GM03348 (cell line): ENCODE measurements at places on chromosomes 5 and 9.

DNA sequence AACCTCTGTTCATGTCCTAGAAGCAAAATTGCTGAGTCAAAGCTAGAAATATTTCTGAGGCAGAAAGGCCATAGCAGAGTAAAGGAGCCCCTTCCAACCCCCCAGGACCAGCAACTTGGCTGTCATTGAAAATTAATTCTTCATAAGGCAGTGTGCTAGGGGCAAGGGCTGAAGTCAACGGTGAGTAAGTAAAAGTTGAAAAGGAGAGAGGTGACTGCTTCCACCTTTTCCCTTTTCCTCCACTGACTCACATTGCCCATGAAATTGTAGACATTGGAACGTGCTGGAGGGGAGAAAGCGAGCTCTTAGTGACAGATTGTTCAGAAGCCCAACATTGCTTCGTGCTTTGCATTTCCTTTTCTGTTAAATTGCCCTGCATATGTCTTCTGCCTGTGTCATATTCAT lies 19.1 kb downstream of the GLRA1 start:
- no peak for DNase-seq

GRCh38 chr9:93297659-93298497 lies 113.9 kb downstream of the WNK2 start:
- DNase-seq, result peak; percentile 6

DNA sequence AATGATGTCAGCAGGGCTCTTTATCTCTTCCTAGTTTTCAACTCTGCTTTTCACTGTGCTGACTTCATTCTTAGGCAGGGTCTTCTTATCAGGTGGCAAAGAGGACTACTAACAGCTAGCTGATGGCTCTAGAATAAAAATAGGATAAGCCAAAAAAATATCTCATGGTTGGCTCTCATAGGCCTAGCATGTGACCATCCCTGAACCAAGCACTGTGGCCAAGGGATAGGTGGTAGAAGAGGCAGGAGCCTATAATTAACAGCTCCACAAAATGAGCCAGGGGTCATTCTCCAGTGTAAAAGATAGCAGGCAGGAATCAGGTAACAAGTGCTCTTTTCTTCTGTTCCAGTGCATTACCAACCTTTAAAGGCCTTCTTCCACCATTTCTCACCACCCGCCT lies 21.1 kb downstream of the ANKDD1B start:
- DNase-seq, result no peak

GRCh38 chr9:121369595-121370265 lies at the start of gene STOM:
STOM (minus strand) TSS chr9:121370250; CDS start chr9:121370187, 63 bp downstream.
- DNase-seq, result peak; percentile 83

GRCh38 chr9:111400564-111400898 lies 70.5 kb upstream of the OR2K2 start:
- no peak for DNase-seq

DNA sequence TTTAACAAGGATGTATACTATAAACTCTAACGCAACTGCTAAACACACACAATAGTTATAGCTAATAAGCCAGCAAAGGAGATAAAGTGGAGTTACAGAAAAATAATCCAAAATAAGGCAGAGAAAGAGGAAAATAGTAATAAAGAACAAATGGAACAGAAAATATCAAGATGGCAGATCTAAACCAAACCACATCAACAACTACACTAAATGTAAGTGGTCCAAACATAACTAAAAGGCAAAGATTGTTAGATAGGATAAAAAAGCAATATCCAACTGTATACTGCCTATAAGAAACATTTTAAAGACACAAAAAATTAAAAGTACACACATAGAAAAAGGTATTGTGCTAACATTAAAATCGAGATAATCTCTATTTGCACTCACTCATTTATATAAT lies 5.6 kb upstream of the COL23A1 start:
- DNase-seq, result no peak

DNA sequence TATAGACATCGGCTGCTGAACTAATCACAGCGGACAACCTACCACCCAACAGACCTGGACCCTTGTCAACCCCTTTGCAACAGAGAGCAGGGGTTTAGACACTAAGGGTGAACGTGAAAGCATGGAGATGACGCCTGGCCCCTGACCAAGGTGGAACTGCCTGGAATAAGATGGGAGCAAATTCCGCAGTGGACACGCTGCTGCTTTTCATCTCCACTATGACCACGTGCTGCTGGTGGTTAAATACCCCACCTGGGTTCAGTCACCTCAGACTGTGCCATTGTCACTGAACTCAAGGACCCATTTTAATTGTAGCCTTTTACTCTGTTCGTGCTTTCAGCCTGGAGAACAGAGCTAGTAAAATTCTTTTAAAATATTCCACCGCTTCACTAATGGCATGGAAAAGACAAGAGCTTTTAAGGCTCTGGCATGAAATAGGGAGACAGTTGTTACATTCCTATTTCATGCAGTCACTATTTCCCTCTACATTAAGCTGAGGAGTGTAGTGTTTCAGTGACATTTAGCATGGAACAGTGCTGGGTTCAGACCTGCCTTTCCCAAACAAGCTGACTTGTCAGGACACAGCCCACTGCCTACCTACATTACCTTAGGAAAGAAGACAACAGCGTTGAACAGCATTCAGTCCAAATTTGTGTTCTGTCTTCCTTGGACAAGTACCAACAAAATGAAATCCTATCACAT lies 96.8 kb downstream of the ANKRD18B start:
- peak; percentile 78 for DNase-seq

DNA sequence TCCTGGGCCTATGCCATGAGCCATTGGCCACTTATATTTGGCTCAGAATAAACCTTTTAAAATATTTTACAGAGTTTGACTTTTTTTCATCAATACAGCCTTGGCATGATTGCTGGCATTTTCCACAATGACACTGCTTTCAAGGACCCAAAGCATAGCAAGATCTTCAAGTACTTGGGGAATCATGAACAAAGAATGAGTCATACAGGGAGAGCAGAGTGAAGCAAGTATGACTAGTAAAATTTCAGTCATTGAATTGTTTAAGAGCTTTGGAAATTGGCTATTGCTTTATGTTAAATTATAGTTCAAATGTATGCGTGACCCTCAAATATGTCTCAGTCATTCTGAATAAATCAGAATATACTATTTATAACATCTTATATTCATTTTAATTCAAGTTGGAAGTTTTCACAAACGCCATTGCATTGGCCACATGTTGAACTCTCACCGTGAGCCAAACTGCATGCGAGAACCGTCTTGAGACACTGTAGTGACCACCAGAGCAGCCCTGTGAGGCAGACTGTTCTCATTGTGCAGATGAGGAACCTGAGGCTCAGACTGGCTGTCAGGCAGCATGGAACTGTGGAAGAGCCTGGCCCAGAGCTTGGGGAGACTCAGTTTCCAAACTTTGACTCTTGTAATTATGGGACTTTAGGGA lies 52.9 kb downstream of the GDNF start:
- DNase-seq, result peak; percentile 72

DNA sequence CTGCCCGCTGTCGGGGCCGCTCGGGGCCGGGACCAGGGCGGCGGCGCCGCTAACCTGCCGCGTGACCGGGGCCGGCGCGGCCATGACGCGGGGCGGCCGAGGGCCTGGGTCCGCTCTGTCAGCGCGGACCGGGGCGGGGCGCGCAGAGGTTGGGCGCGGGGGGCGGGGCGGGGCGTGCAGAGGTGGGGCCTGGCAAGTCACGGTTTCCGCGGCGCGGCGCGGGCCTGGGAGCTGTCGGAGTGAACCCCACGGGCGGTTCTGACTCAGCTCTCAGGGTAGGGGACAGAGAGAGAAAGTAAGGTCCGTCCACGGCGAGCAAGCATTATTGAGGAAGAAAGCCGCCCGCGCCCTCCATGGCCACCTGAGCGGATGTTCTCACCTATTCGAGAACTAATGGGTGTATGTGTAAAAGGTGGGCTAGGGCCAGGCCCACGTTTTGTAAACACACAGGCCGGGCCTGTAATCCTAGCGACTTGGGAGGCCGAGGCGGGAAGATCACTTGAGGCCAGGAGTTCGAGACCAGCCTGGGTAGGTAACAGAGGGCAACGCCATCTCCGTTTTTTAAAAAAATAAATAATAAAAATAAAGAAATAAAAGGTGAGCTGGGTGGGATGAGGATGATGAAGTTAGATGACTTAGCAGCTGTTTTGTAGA lies at the start of gene PRXL2C:
PRXL2C (minus strand) TSS at position 120 of the 654 bp plus-strand sequence; CDS start at position 84, 36 bp downstream.
- DNase-seq, result peak; percentile 89

DNA sequence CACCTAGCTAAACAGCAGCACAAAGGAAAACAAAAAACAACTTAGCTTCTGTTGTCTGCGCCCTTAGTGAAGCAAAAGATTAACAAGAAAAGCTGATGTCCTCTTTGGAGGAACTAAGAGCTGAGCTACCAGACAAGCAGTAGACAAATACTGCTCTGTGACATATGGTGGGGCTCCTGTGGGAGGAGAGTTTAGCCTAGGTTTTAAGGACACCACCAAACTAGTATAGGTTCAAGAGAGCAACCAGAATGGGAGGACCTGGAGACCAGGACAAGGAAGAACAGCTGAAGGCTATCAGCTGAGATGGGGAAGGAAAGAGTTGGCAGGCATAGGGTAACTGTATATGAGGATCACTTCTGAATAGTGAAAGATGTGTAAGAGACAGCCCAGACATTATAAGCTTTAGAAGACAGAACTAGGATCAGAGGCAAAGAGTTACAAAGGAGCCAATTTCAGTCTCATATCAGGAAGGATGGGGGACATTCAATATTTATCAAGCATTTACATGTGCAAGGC lies 27.2 kb downstream of the FBXW2 start:
- no peak for DNase-seq

DNA sequence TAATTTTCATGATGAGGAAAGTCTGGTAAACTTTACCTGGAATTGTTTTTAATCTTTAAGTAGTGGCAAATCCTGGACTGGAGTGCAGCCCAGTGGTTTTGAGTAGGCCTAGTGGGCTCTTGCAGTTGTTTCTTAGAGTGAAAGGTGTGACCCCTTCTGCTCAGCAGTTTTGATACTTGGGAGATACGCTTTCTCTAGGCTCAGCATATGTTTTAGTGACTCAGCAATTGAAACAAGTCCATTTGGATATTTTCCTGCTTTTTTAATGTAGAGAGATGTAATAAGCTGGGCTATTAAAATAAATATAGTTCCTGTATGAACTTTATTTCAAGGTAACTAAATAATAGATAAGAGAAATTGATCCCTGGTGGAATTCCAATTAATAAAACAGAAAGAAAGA lies 6.0 kb downstream of the POLR3G start:
- no peak for DNase-seq

DNA sequence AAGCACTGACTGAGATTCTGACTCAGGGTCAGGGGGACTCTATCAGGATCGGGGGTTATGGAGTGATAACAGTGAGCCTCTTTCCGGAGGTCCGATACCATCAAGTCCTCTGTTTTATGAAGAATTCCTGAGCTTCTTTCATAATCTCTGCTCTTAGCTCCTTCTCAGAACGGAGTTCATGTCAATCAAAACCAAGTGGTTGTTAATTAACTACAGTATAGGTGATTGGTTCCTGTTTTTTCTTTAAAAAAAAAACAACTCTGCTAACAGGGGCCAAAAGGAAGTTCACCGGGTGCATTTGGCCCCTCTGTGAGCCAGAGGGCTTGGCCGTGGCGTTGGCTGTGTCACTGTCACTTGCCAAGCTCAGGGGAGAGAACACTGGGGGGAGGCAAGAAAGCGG lies 4.0 kb downstream of the GFI1B start:
- DNase-seq, result no peak

DNA sequence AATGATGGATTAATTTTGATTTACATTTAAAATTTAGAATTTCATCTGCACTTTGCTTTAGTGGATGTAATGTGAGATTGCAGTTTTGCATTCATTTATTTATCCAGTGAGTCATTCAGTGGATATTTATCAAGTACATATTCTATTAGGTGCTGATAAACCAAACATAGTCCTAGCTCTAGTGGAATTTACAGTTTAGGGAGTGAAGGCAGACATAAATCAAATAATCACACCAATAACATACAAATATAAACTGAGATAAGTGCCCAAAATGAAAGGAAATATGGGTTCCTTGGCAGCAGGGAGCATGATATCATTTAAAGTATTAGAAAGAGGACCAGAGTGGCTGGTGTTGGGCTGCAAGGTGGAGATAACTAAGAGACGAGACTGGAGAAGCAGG lies 14.7 kb upstream of the NIPBL start:
- no peak for DNase-seq

GRCh38 chr9:78707080-78707479 lies 410.2 kb downstream of the PSAT1 start:
- DNase-seq, result no peak

DNA sequence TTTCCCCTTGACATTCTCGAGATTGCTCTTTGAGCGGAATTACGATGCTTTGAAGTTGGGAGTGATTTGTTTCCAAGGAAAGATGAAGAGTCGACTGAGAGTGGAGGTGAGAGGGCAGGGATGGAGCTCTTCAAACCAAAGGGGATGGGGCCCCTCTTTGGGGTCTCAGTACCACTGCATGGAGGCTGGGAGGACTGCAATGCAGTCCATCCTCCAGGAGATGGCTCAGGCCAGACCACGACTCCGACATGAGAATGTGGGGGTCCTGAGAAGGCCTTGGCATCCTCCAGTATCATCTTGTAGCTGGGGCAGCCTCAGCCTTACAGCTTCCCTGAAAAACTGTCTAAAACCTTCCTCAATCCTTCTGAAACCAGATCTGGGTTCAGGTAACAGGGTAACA lies 51.1 kb upstream of the CDKN2AIPNL start:
- no peak for DNase-seq

DNA sequence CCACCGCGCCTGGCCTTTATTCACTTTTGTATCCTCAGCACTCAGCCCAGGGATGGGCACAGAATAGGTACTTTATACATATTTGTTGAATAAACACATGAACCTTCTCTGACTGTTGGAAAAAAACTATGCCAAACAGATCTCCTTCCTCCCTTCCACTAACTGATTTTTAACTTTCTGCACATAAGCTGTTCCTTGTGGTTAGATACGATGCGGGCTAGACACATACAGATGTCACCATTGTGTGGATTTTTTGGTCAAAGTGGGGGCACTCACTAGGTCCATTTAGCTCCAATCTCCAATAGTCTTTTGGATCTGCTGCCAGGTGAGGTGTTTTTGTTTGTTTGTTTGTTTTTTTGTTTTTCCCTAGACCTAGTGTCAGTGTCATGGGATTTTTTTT lies 5.1 kb downstream of the TEX48 start:
- no peak for DNase-seq

DNA sequence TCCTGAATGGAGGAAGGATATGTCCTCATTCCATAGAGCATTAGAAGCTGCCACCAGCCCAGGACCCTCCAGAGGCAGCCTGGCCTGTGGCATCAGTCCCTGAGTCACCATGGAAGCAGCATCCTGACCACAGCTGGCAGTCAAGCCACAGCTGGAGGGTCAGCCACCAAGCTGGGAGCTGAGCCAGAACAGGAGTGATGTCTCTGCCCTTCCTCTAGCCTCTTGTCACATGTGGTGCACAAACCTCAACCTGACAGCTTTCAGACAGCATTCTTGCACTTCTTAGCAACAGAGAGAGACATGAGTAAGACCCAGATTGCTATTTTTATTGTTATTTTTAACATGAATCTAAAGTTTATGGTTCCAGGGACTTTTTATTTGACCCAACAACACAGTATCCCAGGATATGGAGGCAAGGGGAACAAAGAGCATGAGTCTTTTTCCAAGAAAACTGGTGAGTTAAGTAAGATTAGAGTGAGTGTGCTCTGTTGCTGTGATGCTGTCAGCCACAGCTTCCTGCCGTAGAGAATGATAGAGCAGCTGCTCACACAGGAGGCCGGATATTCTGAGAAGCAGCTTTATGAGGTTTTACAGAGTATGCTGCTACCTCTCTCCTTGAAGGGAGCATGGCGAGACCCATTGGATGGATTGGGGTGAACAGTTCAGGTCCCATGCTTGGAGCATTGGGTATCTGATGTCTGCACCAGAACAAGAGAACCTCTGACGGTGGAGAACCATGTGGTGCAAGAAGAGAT lies 13.0 kb upstream of the CYFIP2 start:
- no peak for DNase-seq

- DNase-seq, result no peak
Measured at GRCh38 chr5:173752653-173753052, 135.5 kb upstream of the CPEB4 start.
